ENCODE measurements at places on chromosomes 3 and 15.

GRCh38 chr3:84724877-84725276, 233.9 kb upstream of the CADM2 start:
- no peak for DNase-seq

DNA sequence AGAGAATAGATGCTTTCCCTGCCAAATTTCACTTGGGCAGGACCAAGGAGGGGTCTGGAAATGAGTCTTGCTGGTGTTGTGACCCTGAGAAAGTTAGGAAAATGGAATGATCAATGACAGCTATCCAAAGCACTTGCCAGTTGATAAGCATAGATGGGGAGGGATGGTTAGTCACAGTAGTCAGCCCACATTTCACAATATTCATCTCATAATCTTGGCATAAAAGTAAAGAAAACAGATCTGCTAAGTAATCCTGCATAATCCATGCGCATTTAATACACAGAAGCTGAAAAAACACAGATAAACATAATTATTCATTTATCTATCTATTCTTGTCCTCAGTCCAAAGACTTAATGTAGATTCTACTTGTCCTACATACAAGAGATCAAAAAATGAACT, 184.1 kb downstream of the ZIC4 start:
- no peak for DNase-seq

- no peak for DNase-seq
Observed at GRCh38 chr3:161264852-161265251, 43.7 kb downstream of the NMD3 start.

DNA sequence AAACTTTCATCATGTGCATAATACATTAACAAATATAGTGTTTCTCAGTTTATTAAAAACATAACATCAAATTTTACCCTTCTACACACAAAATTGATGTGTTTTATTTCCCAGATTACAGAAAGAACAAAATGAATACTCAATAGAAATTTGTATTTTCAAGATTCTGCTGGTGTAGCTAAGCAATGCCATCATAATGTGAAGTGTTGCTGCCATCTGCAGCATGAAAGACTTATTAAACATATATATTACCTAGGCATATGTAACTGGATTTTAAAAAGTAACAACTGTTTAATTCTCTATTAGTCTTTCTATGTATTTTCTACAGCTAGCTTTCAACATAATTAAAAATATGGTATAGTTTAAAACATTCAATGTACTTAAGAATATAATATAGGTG, 27.5 kb downstream of the PLSCR5 start:
- DNase-seq: no peak

DNA sequence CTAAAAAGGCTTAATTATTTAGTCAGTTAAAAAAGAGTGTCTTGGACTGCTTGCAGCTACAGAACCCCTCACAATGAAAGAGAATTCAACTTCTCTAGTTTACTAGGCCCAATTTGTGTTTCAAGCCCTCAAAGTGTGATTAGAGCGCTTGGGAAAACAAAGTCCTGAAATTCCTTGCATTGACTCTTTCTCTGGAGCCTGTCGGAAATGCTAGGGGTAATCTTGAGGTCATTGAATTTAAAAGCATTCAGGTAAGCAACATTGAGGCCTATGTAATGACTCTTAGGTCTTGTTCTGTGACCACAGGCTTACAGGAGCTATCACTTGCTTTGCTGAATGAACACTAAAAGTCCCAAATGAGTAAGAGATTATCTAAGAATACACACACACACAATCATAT, 186.0 kb downstream of the NLGN1 start:
- no peak for DNase-seq

DNA sequence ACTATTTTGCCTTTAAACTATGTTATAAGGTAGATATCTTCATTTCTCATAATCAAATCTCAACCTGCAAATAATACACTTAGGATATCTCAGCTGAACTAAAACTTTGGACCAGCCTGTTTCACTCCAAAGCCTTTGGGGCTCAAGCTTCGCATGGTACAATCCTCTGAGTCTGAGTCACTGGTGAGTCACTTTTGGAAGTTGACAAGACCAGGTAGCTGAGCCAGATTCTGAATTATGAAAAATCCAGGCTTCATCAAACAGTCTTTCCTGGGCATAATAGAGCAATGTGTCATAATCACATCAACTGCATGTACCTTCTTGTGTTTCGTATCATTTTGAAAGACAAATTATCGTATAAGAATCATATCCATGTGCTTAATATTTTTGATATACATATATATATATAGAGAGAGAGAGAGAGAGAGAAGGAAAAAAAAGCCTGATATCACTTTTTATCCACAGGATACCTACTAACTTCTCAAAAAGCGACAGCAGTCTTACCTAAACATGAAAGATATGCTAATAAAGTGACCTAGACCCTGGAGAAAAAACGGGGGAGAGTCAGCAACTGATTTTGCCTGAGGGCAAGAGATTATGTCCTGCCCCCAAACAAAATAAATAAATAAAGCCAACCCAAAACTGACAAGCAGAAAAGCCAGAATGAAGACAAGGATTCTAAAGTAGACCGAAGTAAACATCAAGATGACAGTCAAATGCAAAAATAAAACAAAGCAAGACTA, 263.9 kb upstream of the TGFBR2 start:
- no peak for DNase-seq

DNA sequence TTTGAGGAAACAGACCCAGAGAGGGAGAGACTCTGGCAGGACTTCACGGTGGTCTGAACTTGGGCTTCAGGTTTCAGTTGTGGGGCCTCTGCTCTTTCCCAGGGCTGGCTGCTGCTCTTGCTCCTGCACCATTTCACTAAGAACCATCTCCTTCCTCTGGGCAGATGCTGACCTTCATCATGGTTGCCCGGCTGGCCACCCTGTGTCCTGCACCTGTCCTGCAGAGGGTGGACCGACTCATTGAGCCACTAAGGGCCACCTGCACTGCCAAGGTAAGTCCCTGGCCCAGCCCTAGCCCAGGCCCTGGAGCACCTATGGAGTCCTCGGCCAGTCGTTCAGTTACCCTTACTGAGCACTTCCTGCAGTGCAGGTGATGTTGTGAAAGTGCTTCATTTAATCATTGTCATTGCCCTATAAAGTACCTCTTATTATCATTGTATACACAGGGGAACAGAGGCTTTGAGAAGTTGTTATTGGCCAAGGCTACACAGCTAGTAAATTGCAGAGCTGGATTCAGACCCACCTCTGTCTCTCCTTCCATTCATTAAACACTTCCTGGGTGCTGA, 10.0 kb downstream of the RPL32 start:
- no peak for DNase-seq

DNA sequence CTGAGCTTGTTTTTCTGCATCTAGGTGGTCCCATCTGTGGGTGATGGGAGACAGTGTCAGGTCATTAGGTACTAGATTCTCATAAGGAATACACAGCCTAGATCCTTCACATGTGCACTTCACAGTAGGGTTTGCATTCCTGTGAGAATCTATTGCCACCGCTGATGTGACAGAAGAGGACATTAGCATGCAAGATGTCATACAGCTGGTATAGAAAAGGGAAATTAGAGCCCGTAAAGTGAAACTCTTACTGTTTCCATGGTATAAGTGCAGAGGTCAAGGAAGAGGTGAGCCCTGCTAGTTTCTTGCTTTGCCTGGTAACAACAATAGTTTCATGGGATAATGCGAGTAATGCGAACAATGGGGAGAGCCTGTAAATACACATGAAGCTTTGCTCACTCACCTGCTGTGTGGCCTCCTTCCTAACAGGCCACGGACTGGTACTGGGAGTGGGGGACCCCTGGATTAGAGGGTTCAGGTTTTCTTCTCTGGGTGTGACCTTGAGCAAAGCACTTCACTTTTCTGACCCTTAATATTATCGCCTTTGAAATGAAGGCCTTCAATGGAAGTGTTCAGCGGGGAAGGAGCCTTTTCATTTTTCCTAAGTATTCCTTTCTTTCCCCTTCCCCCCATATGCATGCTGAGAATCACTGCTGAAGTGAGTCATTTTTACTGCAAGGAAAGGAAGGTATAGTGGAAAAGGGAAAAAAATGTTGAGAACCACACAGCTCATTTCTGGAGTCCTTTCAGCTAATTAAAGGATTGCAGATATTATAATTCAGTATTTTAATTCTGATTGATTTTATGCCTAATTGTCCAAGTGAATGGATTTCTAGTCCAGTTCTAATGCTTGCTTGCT, 286.4 kb downstream of the UBE2E2 start:
- no peak for DNase-seq

- DNase-seq: no peak
Observed at GRCh38 chr15:57085267-57085666, 166.8 kb downstream of the TCF12 start.

GRCh38 chr3:23697416-23697815, 108.3 kb upstream of the UBE2E1 start:
- DNase-seq: no peak

- DNase-seq: no peak
Observed at GRCh38 chr3:107574650-107575049, 51.9 kb downstream of the BBX start.

DNA sequence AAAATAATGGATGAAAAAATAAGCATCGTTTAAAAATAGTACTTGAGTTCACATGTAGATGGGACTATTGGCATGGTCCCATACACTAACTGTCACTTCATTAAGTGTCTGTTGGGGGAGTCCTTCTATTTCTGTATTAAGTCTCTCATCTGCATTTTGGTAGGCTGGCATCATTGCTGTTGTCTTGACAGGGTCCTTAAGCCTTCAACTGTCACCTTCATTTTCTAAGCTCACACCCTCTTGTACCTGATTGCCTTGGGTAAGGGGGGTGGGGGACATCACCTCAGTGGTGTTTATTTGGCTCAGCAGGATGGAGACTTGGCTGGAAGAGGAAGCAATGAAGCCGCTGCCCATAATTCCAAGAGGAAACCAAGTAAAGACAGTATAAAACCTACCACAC, 202.0 kb upstream of the VEPH1 start:
- DNase-seq: no peak

GRCh38 chr3:36615861-36616260, 148.5 kb downstream of the DCLK3 start:
- DNase-seq: no peak

DNA sequence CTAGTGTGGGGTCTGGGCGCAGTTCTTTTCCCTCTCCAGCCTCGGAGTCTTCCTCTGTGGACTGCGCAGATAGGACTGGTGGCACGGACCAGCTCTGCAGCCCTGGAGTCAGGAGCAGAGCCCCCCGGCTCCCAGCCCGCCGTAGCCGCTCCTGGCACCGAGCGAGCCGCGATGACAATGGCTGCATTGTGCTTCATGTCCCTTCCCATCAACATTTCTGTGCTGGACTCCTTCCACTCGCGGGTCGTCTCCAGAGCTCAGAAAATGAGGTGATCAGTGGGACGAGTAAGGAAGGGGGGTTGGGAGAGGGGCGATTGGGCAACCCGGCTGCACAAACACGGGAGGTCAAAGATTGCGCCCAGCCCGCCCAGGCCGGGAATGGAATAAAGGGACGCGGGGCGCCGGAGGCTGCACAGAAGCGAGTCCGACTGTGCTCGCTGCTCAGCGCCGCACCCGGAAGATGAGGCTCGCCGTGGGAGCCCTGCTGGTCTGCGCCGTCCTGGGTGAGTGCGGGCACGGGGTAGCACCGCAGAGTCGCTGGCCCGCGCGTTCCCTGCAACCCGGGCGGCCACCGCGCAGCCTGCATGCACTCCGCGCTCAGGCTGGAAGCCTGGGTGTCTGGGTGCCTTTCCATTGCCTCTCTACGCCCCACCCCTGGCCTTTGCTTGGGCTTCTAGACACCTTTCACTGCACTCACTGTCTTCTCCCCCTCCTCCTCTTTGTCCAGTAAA, at the start of gene TF:
Gene TF (plus strand): TSS at position 413 of the 731 bp plus-strand sequence. CDS start 48 bp downstream, at position 461.
- DNase-seq: no peak

- DNase-seq: no peak
Observed at GRCh38 chr3:187521546-187521945, 148.6 kb downstream of the SST start.

GRCh38 chr3:4938281-4938982, 40.8 kb upstream of the BHLHE40 start:
- no peak for DNase-seq

- DNase-seq: no peak
Observed at GRCh38 chr15:69748576-69749185, 296.1 kb downstream of the RPLP1 start.

DNA sequence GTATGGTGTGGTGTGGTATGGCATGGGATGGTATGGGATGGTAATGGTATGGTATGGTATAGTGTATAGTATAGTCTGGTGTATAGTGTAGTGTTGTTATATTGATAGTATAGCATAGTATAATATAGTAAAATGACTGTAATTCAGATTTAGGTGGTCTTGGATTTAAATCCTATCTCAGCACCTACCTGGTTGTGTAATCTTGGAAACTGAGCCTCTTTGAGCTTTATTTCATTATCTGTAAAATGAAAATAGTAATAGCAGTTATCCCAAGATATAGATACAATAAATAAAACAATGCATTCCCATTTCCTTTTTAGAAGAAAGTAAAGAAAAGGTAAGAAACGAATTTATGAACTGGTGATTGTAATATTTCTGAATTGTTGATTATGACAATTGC, 27.5 kb upstream of the MEF2A start:
- no peak for DNase-seq

- no peak for DNase-seq
Observed at GRCh38 chr3:178841011-178841410, 230.6 kb downstream of the ZMAT3 start.

- DNase-seq: no peak
Observed at GRCh38 chr3:94459167-94459566, 396.3 kb downstream of the NSUN3 start.

DNA sequence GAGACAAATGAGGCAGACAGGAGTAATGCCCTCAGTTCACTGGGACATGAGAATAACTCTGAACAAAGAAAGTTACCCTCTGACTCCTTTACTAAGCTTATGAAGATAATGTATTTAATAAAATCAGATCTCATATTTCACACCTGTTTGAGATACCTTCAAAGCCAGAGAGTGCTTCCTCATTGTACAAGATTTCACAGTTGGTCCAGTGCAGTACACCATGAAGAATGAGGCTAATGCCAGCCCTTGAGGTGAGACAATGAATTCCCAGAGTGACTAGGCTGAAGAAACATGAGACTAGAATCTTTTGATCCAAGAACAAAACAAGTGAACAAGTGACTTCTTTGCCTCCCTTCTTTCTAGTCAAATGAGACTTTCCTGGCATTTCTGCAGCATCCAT, 1133.8 kb downstream of the TUSC7 start:
- no peak for DNase-seq

GRCh38 chr15:42267286-42267685, 5.7 kb upstream of the GANC start:
- no peak for DNase-seq
